ENCODE measurements at places on chromosomes 16 and 17.

DNA sequence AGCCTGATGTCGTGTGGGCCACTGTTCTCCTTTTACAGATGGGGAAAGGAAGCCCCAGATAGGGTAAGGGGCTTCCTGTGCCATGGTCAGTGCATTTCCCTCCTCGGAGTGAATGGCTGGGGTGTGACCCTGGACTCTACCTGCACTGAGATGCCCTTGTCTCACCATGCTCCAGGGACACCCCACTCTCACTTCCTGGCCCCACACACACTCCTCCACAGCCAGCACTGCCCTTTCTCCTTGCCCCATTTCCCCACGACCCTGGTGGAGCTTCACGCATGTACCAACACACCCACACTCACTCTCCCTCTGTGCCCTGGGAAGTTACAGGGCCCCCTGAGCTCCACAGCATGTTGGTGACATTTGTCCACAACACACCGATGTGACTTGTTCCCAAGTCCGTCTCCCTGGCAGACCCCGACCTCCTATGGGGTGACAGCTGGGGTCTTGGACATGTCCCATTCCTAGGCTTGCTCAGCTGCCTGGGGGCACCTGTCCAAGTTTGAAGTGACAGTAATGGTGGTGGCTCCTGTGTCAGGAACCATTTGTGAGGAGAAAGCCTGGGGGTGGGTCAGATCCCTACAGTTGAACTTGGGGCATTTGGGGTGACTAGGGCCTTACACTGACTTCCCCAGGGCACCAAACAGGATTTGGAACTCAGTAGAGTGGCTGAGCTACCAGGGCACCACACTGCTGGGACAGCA is 47.4 kb downstream of the PECAM1 start:
- no peak for DNase-seq

DNA sequence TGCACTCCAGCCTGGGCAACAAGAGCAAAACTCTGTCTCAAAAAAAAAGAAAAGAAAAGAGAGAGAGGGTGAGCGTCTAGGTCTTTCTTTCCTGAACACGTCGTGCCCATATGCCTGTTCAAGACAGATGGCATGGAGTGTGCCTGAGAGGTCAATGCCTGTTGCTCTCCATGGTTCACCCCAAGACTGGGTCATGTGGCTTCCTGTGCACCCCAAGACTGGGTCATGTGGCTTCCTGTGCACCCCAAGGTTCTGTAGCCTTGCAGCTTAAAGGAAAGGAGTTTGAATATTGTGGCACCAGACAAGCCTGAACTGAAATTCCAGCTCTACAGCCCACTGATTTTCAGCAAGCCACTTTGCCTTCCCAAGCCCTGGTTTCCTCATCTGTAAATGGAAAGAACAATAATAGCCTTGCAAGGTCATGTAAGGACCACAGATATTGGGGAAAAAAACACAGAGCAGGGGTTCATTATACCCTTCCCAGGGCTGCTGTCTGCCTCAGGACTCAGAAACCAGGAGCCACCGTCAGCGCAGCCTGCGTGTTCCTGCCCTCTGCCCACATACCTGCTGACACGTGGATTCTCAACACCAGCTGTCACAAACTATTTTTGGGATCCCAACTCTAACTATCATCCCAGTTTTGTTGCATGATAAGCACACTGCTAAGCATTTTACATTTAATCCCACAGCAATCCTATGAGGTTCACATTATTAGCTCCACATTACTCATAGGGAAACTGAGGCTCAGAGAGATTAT is 18.0 kb upstream of the NAGS start:
- no peak for DNase-seq

DNA sequence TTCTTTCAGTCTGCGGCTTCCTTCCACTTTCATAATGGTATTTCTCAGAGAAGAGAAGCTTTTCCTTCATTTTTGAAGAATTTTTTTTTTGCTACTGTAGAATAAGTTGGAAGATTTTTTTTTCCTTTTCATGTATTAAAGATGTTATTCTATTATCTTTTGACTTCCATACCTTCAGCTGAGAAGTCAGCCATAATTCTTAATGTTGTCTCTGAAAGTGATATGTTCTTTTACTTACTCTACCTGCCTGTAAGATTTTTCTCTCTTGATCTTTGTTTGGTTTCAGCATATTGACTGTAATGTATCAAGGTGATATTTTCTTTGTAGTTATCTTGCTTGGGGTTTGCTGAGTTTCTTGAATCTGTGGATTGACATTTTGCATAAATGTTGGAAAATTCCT is 143.5 kb upstream of the TOX3 start:
- no peak for DNase-seq

DNA sequence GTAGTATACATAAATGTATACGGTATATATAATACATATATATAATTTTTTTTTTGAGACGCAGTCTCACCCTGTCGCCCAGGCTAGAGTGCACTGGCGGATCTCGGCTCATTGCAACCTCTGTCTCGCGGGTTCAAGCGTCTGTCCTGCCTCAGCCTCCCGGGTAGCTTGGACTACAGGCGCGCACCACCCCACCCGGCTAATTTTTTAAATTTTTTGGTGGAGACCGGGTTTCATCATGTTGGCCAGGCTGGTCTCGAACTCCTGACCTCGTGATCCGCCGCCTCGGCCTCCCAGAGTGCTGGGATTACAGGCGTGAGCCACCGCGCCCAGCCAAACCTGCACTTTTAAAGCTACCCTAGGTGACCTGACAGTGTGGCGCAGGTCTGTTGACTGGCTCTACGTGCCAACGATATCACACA is 745 bp downstream of the PAM16 start:
- DNase-seq: no peak

DNA sequence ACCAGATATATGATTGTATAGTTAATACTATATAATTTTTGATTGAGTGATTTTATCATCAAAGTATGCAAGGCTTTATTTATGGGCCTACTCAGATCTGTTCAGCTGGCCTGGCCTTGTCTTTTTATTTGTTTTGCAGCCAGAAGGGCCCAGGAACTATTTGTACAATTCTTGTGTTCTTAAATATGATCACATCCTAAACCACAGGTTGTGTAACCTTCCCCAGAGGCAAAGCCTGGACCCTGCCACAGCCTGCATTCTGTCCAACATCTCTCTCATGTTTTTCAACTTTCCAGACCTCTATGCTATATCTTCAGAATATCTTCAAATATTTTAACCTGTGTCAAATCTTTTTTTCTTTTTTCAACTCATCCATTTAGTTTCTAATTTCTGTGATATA is 410.4 kb upstream of the MON1B start:
- no peak for DNase-seq

- DNase-seq: no peak
These were observed 6.3 kb downstream of the ZNF689 start for GRCh38 chr16:30603945-30604315.

DNA sequence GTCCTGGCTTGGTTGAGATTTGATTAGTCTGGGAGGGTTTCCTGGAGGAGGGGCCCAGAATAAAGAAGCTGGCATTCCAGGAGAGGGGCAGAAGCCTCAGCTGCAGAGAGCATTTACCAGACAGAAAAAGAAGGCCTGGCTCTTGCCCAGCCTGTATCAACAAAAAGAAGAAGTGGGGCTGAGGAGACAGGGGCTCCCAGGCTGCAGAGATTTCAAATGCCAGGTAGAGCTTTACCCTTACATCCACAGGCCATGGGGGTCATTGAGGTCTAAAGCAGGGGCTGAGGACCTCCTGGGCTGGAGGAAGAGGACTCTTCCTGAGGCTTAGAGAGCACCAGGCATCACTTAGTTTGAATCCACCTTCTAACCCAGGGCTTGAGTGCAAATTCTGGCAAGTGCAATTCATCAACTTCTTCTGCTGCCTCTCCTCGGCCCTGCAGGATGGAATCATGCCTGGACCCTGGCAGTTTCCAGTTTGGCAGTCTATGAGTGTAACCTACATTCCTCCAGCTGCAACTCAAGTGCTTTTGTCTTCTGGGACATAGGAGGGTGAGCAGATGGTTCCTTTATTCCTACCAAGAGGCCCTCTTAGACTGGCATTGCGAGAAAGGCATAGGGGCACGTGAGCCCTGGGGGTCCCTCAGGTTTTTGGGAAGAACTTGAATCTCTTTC is 15.3 kb downstream of the CA7 start:
- no peak for DNase-seq

DNA sequence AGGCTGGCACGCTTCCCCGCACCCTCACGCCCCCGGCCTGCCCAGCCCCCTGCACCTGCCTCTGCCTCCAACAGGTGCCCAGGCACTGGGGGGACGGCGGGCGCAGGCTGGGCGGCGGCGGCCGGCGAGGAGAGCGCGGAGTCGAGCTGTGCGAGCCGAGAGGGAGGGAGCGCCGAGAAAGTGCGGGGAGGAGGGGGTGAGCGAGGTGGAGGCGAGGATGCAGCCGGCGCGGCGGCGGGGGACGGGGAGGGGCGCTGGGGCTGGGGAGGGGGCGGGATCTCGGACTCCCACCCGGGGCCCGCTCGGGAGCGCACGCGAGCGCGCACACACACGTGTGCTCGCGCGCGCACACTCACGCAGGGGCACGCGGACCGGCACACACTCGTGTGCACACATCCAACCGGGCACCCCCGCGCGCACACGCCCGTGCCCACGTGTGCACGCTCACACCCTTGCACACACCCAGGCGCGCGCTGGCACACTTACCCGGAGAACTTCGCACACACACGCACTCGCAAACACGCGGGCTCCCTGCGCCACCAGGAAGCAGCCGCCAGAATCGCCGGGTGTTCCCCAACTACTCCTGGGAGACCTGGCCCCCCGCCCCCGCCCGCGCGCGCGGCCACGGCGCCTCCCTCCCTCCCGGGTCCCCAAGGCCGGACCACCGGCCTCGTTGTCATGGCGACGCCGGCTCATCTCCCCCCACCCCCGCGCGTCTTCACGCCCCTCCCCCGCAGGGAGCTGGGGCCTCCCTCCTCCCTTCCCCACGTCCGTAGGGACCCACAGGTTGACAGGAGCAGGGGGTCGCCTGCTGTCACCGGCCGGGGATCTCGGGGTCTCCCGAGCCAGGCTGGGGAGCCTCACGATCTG is at the start of gene DOC2A:
DOC2A (minus strand) TSS at position 184 of the 870 bp plus-strand sequence. CDS start 805 bp downstream, outside the sequence.
- peak; percentile 52 for DNase-seq

DNA sequence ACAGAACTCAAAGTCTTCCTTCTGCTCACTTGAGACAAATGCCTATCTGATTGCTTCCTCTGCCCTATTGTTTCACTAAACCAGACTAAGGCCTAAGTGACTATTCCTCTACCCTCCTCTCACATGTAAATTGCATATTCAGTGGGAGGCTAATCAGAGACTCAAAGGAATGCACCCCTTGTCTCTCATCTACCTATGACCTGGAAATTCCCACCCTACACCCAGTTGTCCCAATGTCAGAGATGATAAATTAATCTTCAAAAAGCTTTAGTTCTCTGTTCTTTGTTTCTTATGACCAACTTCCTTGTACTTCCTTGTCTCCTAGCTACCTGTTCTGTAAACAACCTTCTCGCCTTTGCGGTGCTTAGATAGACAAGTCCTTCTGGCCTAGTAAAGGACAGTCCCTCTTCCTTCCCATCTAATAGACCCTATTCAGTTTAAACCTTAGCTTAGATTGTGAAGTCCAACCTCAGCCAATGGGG is 76.0 kb downstream of the EMP2 start:
- no peak for DNase-seq

- DNase-seq: no peak
These were observed 133.0 kb downstream of the CHD9 start for GRCh38 chr16:53187775-53188174.

DNA sequence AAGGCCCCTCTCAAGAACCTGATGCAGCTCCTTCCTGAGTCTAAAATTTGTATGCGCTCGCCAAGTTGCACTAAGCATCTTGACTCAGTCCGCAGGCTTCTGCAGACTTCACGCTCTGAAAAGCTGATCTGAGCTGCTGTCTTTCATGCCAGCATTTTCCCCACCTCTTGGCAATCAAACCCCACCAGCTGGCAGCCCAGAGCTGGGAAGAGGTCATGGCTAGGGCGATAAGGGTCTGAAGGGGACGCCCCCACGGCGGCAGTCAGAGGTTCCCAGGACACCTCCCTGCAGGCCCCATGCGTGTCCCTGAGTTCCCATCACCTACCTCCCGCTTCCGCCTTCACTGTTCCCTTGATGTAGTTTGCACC is 5.1 kb upstream of the UNC13D start:
- DNase-seq: no peak

DNA sequence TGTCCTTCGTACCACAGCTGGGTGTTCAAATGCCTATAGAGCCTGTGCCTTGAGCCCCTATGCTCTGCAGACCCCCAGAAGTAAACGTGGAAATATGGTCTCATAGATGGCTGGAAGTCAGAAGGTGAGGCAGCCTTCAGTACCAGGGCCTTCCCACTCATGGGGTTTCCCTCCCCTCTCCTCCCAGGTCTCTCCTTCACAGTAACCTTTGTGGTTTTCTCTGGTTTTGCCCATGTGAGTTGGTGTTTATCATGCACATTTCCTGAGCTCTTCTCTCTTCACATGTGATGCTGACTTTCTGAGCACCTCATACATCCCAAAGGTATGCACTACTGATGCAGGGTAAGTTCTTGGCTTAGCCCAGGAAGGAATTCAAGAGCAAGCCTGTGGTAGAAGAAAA is 35.4 kb downstream of the TMEM114 start:
- DNase-seq: no peak

DNA sequence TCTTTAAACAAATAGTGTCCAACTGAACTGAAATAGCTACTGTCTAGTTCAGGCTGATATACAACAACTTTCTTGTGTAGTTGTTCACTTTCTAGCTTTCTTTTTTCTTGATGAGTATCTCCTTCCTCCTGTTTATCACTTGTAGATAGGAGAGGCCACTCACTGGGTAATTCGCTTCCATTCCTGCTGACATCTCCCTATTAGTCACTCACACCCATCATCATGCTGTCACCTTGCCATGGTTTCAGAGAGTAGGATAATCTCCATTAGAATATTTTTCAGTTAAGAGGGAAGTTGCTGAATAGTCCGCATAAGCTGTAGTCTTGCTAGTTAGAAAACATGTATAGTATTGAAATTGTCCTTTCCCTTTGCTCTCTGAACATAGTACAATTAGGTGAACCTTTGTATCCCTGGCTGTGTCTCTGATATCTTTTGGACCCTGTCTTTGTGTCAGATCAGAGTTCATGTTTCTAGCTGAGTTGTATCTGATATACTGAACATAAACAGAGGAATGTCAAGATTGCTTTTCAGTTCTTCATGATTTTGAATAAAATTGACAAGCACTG is 64.4 kb upstream of the RASL10B start:
- DNase-seq: no peak
